Stromal cell of bone marrow (primary cell): ENCODE measurements at places on chromosomes 3 and 15.

- no peak for DNase-seq
Observed at GRCh38 chr15:41407341-41407740, 5.0 kb upstream of the NDUFAF1 start.

DNA sequence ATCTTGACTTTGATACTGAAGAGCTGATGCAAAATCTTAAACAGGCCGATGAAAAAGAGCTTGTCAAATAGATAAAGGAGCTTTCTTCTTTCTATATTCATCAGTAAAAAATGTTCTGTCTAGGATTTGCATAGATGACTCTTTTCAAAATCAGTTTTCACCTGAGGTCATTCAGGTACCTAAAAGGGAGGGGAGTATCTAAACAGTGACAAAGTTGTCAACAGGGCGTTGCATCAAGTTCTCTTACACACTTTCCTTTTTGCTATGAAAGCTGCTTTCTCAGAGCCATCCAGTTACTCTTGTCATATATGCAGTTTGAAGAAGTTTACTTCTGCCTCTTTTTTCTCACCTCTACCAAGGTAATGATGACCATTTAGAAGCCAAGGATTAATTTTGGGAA, 60.0 kb downstream of the AKAP13 start:
- DNase-seq = no peak

DNA sequence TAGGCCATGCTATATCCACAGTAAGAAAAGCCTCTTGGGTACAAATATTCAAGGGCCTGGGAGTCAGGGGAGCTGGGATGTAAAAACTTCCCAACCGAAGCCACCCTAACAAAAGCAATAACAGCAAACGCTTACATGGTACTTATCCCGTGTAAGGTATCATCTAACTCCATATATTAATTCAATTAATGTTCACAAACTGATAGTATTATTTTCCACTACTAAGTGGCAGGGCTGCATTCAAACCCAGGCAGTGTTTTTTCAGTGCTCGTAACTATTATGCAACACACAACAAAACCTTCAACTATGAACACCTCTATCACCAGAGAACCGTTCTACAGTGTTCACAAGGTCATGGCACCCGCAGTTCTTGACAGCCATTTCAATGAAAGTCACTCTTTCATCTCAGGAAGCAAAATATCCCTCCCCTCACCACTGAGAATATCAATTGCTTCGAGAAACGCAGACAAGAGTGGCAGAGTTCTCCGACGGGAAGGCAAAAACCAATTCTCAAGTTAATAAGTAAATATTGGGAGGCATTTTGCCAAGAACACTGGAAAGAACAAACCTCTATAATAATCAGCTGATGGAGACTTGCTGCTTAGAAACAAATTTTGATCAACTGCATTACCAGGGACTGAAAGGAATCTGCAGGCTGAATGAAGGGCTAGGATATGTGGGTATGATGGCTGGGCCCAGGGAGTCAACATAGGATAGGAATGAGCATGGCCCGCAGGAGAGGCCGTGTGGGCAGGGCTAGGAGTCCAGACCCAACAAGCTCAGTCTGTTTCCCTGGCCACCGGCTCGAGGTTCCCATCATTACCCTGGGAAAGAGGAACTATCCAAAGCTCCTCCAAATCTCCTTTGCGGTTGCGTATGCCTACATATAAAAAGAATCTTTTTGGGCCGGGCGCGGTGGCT, 72.3 kb downstream of the XXYLT1 start:
- DNase-seq = no peak

DNA sequence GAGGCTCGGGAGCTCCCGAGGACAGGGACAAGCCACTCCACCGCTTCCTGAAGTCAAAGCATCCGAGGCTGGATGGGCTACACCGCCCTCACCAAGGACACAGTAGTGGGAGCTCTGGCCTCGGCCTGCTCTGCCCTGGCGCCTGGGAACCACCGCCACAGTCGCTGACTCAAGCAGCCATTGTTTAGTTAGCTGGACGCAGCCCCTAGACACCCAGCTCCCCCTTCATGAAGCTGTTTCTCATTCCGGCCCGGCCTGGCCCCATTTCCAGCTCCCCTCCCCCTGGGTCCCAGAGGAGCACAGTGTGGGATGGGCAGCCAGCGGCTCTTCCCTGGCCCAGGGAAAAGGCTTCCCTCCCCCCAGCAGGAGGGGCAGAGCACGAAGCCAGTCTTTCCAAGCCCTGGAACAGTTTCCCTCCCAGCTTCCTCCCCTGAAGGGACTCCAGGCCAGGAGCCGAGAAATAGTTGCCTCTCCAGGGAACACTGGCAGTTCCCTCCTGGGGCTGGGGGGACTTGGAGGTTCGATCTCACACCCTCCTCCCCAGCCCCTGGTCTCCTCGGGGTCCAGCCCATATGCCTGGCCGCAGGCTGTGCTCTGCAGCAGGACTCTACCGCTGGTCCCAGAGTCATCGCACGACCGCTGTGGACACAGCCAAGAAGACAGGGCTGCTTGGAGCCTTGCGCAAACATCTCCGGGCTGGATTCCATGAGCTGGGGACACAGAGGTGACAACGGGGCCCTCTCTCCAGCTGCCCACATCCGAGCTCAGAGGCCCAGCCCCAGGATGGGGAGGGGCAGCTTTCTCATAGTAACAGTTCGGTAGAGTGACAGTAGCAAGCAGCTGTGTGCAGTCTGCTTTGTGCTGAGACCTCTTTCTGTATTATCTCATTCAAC, 10.0 kb downstream of the PLXND1 start:
- peak; percentile 97 for DNase-seq

- DNase-seq = no peak
Observed at GRCh38 chr3:128040660-128041059, 11.6 kb upstream of the SEC61A1 start.

GRCh38 chr3:30344288-30344687, 262.1 kb upstream of the TGFBR2 start:
- DNase-seq = no peak

- DNase-seq = peak; percentile 61
Observed at GRCh38 chr3:10160346-10160745, 4.4 kb upstream of the IRAK2 start.
